ENCODE measurements at places on chromosomes 3 and 15. TPM values are rescaled to one million over a fixed set of nuclear protein-coding genes. Genes with fewer than 3 reads are reported as not detected.

GRCh38 chr3:185858502-185859225 lies 33.8 kb upstream of the IGF2BP2 start:
- DNase-seq, result no peak

DNA sequence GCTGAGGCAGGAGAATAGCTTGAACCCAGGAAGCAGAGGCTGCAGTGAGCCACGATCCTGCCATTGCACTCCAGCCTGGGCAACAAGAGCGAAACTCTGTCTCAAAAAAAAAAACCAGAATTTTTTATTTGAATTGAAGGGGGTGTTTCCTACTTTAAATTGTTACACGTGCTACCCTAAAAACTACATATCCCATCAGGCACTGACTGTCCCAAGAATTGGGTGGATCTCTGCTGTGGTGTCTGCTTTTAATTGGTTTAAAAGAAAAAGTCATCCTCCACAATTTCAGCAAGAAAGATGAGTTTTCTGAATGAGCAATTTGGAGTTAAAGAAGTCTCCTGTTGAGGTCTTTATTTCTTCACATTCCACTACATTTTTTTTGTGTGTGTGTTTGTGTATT lies 2.1 kb downstream of the PDIA3 start:
- no peak for DNase-seq

Gene MBNL1
- 447 TPM for total RNA-seq

DNA sequence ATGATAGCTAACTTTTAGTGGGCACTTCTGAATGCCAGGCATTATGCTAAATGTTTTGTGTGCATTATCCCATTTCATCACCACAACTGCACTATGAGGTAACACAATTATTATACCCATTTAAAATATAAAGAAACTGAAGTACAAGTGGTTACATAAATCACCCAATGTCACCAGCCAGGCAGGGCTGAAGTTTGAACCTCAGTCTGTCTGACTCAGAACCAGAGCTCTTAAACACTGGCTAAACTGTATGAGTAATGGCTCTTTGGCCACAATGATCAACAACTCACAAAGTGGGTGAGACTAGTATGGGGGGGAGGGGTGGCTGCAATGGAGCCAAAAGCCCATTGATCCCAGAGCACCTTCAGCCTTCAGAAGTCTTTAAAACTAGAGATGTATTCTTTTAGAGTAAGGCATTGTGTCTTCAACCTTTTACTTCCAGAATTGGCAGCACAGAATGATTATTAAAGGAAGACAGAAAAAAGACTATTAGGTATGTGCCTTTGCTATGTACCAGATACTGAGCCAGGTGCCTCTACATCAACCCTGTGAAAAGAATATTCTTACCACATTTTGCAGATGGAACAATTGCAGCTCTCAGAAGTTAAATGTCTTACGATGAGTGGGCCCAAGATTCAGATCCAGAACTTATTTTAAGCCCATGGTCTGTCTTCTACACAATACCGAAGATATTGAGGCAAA lies 166.9 kb downstream of the UACA start:
- no peak for DNase-seq

Gene CRTAP
- 39.4 TPM for total RNA-seq

Gene GALNT15
- not detected for total RNA-seq

DNA sequence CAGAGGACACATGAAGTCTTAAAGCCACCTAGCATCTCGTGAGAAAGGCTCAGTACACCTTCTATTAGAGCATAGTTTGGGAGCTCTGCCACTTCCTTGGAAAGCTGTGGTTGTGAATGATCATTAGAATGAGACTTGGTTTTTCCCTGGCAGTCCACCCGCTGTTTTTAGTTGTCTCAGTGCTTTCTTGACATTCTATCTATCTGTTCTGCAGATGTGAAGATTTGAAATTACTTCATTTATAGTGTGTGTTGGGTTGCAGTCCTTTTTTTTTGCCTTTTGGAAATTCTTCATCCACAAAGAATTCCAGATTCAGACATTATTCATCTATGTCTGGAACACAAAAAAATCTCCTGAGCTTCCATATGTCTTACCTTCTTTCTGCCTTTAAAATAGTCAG lies 23.7 kb downstream of the PPP2R3A start:
- DNase-seq, result no peak

DNA sequence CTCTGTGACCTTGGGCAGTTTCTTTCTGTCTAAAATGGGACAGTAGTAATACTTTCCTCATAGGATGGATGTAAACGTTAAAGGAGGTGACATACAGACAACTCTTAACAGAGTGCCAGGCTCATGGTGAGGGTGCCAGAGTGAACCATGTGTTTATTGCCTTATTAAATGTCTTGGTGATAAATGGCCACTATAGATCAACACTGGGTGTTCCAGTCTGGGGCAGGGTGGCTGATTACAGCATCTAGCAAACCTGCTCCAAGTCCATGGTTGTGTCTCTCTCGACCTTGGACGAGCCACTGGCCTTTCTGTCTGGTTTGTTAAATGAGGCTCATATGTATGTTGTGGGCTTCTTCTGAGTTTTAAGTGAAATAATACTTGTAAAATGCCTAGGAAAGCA lies 75.1 kb downstream of the TRAK1 start:
- DNase-seq, result no peak

DNA sequence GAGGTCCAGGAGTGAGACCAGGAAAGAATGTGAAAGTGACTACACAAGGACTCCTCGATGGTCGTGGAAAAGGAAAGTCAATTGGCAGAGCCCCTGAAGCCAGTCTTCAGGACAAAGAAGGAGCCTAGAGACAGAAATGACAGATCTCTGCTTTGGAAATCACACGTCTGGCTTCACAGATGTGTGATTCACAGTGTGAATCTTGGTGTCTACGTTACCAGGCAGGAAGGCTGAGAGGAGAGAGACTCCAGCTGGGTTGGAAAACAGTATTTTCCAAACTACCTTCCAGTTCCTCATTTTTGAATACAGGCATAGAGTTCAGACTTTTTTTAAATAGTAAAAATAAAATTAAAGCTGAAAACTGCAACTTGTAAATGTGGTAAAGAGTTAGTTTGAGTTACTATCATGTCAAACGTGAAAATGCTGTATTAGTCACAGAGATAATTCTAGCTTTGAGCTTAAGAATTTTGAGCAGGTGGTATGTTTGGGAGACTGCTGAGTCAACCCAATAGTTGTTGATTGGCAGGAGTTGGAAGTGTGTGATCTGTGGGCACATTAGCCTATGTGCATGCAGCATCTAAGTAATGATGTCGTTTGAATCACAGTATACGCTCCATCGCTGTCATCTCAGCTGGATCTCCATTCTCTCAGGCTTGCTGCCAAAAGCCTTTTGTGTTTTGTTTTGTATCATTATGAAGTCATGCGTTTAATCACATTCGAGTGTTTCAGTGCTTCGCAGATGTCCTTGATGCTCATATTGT lies 6.0 kb downstream of the CCR2 start:
- no peak for DNase-seq

Gene KCNAB1
- not detected for total RNA-seq

Gene A4GNT
- not detected for total RNA-seq

Gene BCL2A1
- 33.6 TPM for total RNA-seq

Gene ANKUB1
- total RNA-seq, result not detected

Gene P3H2
- not detected for total RNA-seq

DNA sequence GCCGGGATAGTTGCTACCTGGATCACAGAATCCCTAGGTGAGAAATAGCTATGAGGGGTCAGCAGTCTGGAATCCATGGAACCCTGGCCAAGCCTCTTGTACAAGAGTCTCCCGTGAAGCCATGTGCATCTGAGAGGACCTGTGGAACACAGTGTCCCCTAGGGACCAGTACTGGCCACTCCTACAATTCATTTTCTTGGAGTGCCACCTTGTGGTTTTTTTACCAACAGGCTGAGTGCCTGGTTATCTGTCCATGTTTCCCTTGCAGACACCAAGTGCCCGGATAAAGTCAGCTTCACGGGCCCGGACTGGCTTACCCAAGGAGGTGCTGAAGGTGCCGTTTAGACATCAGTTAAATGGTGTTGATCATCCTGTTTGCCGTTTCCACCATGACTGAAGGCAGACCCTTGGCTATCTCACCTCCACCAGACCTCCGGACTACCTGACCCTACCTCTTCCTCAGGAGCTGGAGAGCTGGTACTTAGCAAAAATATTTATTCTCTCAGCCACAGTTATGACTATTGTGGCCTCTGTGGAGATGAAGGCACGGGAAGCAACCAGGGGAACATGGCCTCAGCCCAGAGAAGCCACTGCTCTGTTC lies 93.9 kb downstream of the RBPMS2 start:
- no peak for DNase-seq

Gene CTXN2
- not detected for total RNA-seq

DNA sequence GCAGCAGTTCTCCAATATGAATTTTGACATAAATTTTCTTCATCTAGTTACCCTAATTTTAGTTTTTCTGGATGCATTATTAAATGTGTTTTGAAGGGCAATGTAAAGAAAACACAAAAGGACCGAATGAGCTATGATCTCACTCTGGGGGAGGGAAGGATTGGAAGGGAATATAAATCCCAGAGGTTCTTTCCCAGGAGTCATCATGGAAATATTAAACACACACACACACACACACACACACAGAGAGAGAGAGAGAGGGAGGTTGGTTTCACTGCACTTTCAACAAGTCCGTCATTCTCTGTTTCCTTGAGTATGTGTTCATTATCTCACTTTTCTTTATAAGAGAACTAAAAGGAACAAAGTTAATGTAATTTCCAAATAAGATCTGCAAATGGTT lies 70.7 kb upstream of the DCBLD2 start:
- DNase-seq, result no peak

GRCh38 chr3:139671863-139672646 lies 5.7 kb downstream of the NMNAT3 start:
- DNase-seq, result no peak

DNA sequence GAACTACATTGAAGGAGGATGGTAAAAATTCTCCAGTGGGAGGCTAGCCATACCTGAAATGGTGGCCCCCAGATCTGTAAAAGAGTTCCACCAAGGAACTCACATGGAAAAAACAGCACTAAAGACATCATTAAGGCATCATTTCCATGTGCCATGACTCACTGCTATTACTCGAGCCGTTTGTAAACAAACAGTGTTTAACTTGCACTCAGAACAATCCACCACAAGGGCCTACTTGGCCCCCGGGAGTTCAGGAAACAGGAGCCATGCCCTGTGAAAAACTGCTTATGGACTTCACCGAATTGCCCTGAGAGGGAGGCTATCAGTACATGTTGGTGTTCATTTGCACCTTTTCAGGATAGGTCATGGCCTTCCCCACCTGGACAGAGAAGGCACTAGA lies 18.2 kb downstream of the CCR4 start:
- no peak for DNase-seq

DNA sequence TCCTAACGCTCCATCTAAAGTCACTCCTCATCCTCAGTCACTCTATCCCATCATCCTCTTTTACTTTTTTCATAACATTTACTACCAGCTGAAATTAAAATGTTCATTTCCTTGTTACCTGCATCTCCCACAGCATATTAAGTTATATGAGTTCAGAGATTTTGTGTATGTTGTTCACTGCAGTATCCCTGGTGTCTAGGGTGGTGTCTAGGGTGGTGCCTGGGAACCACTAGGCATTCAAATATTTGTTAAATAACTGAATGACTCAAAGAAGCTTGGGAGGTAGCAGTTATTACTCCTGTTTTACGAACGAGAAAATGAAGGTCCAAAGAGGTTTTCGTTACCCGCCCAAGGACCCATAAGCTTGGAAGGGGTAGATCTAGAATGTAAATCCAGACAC lies 1.9 kb upstream of the C3orf49 start:
- DNase-seq, result no peak

Gene PEX5L
- not detected for total RNA-seq

Gene RAMAC
- 24.4 TPM for total RNA-seq

Gene SLC27A2
- total RNA-seq, result 8.8 TPM

GRCh38 chr3:23712656-23713559 lies 92.8 kb upstream of the UBE2E1 start:
- no peak for DNase-seq

- DNase-seq, result no peak
Observed at GRCh38 chr15:55422089-55422488, 13.8 kb downstream of the PIERCE2 start.

DNA sequence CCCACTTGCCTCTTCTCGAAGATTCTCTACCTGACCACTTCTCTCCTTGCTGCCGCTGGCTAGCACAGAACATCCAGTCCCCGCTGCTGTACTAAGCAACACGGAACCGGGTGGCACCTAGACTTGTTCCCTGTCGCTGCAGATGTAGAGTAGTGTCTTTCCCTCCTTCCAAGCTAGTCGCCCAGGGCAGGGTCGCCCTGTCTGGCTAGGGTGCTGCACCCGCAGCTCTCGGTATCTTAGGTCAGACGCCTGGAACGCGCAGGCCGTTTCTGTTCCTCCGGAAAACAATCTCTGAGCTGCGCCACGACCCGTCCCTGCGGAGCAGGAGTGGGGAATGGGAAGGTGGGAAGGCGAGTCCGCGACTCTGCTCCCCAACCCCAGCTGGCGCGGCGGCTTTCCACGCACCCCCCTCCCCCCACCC lies 758 bp upstream of the SNX33 start:
- no peak for DNase-seq

DNA sequence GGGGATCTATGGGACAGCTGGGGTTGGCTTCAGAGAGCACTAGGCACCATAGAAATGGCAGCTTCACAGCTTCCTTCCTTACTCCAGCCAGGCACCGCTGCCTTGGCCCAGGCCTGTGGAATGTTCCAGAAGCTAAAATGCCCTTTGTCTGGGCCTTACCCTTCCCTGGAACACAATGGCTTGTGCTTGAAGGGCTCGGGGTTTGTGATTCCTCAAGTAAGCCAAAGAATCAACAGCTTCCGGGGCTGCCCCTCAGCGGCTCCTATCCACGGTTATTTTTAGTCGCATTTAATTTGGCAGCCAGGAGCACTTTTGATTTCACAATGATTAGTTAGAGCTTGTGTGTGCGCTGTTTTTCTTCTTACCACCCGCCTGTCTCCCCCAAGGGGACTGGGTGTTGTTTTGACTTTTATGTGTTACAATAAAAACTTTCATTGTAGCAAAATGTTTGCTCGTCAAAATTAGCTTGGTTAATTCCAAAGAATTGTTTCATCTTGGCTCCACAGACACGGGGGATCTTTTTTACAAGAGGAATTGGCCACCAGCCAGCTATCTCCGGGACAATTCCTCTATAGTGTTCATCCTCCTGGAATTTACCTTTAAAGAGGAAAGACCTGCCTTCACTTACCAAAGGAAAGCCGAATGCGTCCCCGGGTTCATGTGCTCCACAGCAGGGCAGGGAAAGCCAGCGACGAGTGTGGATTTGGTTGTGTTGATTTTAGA lies 73.8 kb downstream of the TLE3 start:
- DNase-seq, result no peak

DNA sequence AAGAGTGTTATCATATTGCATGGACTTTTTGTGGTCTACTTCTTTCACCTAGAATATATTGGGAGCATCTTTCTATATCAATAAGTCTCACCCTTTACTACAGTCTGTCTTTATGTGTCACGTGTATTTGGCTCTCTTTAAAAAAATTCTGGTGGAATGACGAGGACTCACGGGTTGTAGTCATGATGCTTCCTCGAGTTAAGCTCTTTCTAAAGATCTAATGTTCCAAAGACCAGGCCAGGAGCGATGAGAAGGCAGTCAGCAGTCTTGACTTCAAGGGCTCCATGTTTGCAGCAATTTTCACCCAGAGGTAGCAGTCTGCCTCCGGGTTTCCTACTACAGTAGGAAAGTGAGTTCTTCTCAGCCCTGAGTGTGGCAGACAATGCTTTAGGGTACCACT lies 88.9 kb downstream of the FRMD4B start:
- no peak for DNase-seq
